ENCODE measurements at places on chromosomes 7 and 10.
A peak's percentile ranks its signal among the peaks of the same experiment; 100 is the strongest.

DNA sequence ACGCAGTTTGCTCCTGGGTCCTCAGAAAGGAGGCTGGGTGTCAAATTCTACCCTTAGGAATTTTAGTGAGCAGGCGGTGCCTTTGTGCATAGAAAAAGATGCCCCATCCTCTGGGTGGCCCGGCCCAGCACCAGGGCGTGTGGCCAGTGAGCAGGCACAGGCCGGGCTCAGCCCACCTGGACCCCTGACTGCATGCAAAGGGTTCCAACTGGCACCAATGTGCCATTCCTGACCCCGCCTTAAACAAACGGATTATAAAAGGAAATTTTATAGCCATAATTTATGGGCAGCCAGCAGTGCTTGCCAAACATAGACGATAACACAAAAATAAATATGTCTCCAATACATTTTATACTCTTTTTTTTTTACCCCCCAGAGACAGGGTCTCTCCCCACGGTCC lies 40.1 kb upstream of the GNA12 start:
- no peak for DNase-seq

- DNase-seq, result no peak
Observed at GRCh38 chr10:110841767-110842267, 29.9 kb upstream of the PDCD4 start.

DNA sequence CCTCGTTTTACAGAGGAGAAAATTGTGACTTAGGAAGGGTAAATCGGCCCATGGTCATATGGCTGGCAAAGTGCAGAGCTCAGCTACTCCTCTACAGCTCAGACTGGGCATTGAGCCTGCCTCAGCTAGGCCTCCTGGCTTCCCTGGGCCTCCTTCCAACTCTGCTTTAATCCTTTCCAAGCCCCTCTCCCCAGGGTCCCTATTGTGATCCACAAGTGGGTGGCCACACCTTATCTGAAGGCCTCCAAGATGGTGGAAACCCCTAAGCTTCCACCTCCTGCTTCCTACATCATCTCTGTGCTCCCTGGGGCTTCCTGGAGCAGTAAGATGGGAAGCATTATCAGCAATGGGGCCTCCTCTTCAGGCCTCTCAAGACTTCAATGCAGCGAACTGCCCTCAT lies 3.0 kb upstream of the LGI1 start:
- DNase-seq, result no peak

GRCh38 chr10:69957886-69958555 lies 94.6 kb upstream of the MACROH2A2 start:
- DNase-seq, result peak; percentile 30

DNA sequence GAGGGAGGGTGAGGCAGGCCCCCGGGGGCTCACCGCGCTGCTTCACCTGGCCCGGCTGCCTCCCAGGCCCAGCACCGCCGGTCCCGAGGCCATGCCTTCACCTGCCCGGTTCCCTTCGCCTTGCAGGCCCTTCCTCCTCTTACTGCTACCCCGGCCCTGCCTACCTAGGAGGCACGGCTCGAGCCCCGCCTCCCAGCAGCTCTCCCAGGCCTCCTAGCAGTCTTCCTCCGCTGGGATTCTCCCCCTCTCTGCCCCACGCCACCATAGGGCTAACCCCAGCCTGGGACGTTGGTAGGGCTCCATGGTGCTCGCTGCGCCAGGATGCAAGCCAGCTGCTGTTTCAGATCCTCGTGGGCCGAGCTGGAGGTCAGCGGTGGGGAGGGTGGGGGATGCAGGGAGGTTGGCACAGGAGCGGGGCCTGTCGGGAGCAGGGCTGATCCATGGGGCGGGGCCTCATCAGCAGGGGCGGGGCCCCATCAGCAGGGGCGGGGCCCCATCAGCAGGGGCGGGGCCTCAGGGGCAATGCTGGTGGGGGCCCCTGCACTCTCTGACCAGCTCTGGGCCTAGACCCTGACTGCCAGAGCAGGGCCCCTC lies 63.3 kb downstream of the RASGEF1A start:
- DNase-seq, result no peak

All from CMK (cell line).